ENCODE measurements at places on chromosomes 4 and X.
A peak's percentile ranks its signal among the peaks of the same experiment; 100 is the strongest.

DNA sequence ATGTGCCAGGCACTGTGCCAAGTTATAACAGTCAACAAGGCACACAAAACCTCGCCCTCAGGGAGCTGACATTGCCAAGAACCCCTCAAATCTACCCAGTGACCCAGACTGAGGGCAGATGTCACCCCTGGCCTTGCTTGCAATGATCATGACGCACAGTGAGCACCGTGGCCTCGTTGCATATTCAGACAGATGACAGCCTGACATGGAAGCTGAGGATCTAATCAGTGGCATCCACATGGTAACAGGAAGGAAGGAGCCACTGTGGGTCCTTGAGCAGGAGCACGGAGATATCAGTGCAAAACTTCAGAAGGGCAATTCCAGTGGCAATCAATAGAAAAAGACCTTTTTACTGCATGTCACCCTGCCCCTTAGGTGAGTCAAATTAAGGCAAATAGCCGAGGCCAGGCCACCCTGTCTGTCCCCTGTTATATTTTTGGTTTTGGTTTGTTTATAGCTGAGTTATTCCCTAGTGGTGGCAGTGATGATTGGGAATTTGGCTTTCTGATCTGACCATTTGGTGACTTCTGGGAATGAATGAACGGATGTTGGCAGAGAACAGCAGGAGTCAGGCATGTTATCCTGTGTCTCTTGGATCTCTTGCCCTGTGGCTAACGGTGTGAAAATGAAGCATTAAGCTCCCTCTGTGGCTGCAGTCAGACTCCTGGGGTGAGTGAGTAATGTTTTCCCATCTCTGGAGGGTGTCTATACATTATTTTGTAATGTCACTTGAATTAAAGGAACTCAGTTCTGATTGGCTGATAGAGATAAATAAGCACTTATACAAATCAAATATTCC, 20.4 kb downstream of the WDR13 start:
- no peak for DNase-seq

- DNase-seq = no peak
Measured at GRCh38 chr4:8725845-8726244, 133.3 kb downstream of the CPZ start.

DNA sequence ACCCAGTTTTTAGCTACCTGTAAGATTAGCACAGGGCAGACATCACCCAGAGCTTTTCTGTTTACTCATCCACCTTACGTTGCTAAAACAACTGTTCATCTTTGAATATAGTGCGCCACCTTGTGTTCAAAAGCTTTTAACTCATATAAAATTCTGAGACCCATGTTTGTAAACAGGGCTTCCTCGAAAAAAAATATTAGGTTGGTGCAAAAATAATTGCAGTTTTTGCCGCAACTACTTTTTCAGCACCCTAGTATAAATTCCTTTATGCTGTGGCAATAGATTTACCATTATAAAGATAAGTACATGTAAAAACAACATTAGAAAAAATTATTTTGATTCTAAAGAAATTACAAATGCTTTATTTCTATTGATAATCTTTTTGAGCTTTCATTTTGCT, 147.9 kb downstream of the LRBA start:
- DNase-seq = no peak

GRCh38 chr4:108535757-108536156, 84.6 kb upstream of the RPL34 start:
- DNase-seq = no peak

DNA sequence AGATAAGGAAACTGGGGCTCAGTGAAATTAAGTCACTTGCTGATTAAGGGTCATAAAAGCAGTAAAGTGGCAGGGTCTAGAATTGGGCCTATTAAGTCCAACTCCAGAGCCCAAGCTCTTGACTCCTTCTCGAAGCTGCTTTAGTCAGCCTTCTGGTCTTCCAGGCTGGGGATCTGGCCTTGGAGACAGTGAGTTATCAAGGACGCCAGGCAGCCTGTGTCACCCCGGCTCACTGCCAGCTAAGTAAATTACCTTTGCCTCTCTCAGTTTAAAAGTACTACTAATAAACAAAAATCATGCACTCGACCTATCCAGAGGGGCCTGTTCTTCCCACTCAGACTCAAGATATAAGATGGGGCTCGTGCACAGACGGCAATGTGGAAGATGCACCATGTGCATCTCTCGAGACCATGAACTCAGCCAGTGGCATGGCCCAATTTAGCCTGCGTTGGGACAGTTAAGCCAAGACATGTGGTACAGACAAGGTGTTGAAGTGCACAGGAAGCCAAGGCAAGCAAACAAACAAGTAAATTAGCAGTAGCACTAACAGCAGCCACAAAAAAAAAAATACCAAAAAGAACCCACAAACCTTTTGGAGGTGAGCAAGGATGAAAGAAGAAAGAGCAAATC, 62.0 kb upstream of the MAP3K15 start:
- DNase-seq = no peak

DNA sequence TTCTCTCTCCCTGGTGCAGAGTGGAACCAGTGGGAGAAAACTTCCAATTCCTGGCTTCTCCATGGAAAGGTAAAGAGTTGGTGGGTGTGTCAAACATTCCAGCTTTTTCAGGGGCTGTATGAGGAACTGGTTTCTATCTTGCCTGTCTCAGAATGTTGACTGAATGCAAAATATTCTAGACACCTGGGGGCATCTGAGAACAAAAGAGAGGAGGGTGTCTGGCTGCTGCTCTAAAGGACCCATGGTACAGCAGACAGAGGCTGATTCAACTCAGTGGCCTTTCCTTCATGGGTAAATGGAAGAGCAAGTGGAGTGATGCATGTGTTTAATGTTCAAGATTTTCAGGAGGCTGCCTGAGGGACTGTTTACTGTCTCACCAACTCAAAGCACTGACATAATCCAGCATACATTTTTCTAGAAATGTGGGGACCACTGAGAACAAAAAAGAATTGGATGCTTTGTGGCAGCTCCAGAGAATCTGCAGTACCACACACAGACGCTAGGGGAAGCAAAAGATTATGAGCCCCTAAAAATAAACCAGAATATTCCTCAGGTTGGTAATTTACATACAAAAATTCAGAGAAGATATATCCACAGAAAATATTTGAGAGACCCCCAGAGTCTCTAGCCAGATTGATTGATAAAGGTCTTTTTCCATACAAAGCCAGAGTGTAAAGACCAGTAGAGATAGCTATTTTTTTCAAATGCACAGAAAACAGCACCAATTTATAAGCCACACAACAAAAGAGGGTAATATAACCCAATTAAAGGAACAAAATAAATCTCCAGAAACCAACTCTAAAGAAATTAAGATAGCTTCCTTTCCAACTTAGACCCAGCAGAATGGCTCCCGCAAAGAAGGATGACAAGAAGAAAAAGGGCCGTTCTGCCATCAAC, 48.0 kb upstream of the STARD8 start:
- no peak for DNase-seq

DNA sequence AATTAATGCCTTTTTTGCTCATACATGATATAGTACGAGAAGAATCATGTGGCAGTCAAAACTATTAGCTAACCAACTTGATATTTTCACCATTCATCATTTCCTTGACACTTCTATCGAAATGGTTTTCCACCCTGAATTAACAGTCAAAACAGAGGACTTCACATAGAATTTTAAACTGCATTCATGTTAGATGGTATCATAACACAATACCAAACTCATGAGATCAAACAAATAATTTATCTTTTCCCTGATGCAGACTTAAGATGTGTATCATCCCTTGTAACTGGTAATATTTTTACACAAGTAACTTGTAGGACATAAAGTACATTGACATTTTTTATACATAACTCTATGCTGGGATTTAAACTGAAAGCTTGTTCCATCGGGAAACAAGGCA, 18.2 kb upstream of the ANTXR2 start:
- no peak for DNase-seq

GRCh38 chrX:103687696-103688201, 1.2 kb upstream of the MORF4L2 start:
- peak; percentile 19 for DNase-seq

GRCh38 chr4:5955856-5956255, 62.4 kb downstream of the C4orf50 start:
- DNase-seq = no peak

DNA sequence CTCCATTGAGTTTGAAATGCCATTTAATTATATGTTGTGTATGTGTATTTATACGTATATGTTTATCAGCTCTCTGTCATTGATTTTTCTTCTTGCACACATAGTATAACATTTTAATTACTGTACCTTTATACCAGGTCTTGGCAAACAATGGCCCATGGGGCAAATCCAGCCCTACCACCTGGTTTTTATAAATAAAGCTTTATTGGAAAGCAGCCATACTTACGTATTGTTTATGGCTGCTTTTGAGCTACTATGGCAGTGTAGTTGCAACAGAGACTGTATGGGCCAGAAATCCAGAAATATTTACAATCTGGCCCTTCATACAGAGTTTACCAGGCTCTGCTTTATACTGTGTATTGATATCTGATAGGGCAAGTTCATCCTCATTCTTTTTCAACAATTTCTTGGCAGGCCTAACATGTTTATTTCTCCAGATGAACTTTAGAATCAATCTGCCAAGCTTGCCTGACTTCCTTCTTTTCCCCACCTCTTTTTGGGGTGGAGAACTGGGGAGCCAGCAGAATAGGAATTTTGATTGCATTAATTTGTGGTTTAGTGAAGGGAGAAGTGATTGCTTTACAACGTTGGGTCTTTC, 15.8 kb downstream of the DCUN1D4 start:
- DNase-seq = no peak

- DNase-seq = no peak
Measured at GRCh38 chrX:48083706-48084105, 12.3 kb upstream of the ZNF630 start.

GRCh38 chr4:181853881-181854511, 389.2 kb upstream of the TENM3 start:
- DNase-seq = no peak

GRCh38 chr4:7692451-7693236, 247.0 kb downstream of the AFAP1 start:
- no peak for DNase-seq

DNA sequence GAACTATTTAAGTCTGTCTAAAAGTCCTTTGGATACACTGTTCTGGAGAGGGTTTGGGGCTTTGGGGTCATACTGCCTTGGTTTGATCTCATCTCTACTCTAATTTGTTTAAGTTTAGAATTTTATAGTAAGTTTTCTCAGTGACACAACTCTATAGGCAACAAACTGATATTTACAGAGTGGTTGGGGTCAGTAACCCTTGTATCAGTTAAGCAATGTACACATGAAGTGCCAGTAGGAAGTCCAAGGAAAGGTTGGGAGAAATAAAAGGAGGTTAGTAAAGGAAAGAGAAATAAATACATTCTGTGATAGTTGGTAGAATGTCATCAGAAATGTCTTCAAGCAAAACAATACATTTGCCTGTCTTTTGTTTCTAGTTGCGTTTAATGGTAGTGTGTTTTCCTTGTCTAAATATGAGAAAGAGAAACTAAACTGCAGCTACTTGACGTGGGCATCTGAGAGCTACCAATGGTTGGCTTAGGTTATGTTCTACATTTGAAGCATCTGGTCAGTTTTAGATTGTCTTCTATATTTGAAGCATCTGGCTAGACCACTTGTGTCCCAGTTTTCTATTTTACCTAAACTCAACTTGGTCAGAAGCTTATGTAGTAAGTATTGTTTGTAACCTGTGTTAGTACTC, 6.9 kb downstream of the ATP7A start:
- DNase-seq = no peak

GRCh38 chrX:65925592-65925991, 114.3 kb downstream of the VSIG4 start:
- DNase-seq = no peak

GRCh38 chr4:47643845-47644244, 158.8 kb downstream of the ATP10D start:
- DNase-seq = no peak

- DNase-seq = peak; percentile 56
Measured at GRCh38 chr4:153221783-153222706, 17.8 kb downstream of the TRIM2 start.
